CD4-positive, CD25-positive, alpha-beta regulatory T cell (primary cell): ENCODE measurements at places on chromosomes 1 and 21.

DNA sequence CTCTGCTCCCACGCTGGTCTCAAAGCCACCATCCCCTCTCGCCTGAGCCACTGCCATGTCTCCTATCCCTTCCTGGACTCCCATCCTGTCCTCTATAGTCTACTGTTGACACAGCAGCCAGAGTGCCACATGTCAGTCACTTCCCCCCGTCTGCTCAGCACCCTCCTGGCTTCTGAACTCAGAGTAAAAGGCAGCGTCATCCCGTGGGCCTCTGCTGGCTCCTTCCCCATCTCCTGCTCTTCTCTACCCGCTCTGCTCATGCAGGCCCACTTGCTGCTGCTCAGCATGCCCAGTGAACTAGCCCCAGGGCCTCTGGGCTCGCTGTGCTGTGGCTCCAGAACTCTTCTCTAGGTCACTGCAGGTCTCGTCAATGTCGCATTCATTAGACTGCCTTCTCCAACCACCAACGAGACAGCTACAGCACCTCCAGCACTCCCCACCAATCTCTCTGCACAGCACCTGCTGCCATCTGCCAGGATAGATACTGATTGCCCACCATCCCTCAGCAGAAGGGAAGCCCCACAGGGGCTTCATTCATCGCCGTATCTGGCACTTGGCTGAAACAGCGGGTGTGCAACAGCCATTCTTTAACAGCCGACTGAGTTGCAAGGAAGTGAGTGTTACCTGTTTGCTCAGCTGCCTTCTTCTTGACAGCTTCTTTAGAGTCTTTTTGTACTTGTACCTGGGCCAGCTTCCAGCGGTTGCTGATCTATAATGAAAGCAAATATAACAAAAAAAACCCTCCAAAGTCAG lies 11.8 kb upstream of the SRM start:
- no peak for DNase-seq

DNA sequence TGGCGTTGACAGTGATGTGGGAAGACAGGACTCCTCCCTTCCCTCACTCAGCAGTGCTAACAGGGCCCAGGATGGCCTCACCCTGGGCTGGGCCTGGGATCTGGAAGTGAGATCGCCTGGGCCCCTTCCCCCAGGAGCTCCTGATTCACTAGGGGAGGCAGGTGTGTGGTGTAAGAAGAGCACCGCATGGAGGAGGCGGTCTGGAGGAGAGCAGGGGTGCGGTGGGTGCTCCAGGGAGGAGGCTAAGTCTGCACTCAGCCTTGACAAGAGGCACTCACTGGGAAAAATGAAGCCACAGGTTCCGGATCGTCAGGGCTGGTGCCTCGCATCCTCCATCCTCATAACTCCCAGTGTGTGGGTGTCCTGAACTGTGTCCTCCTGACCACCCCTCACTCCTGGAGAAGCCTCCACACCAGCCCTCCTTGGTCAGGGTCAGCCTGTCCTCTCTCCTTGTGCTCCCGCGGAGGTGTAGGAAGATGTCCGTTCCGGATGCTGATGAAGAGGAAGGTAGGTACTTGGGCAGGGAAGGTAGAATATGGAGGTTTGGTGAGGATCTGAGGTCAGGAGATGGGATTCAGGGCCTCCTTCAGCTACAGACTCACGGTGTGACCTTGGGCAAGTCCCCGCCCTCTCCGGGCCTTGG lies 142.1 kb upstream of the WNT4 start:
- DNase-seq, result no peak

GRCh38 chr21:21241391-21241790 lies 243.2 kb downstream of the NCAM2 start:
- no peak for DNase-seq

DNA sequence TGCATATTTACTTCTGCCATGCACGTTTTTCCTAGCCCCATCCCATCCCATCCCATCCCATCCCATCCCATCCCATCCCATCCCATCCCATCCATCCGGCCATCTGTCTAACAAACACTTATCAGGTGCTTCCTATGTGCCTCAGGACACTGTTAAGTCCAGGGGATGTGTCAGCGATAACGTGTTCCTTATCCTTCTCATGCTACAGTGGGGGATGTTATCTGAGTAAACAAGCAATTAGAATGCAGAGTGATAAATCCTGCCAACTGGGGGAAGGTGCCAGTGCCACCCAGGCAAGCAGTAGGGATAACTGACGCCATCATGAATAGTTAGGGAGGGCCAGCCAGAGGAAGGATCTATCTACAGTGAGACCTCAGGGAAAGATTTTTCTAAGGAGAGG lies 304.2 kb downstream of the CAMTA1 start:
- no peak for DNase-seq

DNA sequence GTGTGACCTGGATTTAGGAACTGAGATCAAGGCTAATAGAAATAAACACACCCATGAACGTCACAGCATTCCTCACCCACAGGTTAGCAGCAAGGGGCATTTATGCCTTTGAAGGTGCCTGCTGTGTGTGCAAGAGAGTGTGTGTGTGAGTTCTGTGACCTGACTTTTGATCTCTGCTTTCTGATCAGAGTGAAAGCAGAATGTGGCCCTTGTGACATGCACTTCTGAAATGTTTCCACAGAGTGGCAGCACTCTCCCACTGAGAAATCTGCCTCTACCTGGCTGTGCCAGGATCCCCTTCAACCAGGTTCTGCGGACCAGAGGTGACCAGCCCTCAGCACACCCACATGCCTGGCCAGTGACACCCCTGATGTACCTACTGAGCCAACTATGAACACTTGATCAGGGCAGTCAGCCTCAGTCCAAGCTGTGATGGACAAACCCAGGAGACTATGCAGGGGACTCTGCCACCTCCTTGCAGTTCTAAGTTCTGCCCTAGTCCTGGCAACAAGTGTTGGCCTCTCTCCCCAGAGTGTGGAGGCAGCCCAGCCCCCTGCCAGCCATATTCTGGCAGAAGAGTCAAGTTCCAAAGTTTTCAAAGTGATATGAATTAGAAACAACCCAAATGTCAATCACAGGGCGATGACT lies 41.0 kb downstream of the RXRG start:
- DNase-seq, result peak; percentile 39

GRCh38 chr21:14646893-14647292 lies 100.8 kb upstream of the SAMSN1 start:
- no peak for DNase-seq

DNA sequence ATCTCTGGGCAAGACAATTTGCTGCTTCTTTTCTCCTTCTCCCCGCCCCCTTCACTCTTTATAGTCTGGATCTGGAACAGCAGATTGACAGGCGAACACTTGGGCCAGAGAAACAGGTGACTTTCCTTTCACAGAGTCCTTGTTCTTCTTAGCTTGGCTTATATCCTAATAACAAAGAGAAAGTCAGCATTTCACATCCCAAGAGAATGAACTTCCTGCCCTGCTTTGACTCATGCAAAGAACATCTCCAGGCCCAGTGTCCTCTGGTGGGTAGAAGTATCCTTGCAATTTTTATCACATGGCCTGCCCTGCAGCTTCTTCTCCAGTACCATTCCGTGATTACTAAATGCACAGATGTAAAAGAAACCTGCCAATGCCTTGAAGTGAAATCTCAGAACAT lies 764.4 kb downstream of the ADGRL2 start:
- no peak for DNase-seq

- no peak for DNase-seq
These were observed 24.2 kb downstream of the ARHGEF10L start for GRCh38 chr1:17563494-17564281.

- peak; percentile 55 for DNase-seq
These were observed 44.3 kb upstream of the GTF2B start for GRCh38 chr1:88935522-88936222.

DNA sequence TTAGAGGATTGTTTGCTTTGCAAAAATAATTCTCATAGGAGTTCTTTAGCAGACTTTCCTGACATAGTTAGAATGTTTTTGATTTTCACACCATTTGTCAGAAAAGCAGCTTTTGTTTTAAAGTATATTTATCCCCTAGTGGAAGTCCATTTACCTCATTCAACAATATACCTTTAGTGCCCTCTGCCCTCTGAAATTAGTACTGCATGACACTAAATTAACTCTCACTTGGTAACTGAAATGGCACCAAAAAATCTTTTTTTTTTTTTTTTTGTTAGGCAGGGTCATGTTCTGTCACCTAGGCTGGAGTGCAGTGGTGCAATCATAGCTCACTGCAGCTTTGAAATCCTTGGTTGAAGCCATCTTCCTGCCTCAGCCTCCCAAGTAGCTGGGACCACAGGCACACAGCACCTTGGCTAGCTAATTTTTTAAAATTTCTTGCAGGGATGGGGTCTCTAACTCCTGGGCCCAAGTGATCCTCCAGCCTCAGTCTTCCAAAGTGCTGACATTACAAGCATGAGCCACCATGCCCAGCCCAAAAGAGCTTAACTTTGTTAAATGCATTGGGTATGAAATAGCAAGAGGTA lies 13.6 kb downstream of the LRRC42 start:
- DNase-seq, result peak; percentile 62

- no peak for DNase-seq
These were observed 40.8 kb upstream of the TP53BP2 start for GRCh38 chr1:223886516-223886921.

GRCh38 chr1:15736038-15736891 lies at the start of gene SLC25A34:
TSS of gene SLC25A34 (plus strand) at chr1:15736258. CDS start at chr1:15736486, 228 bp downstream.
- no peak for DNase-seq

DNA sequence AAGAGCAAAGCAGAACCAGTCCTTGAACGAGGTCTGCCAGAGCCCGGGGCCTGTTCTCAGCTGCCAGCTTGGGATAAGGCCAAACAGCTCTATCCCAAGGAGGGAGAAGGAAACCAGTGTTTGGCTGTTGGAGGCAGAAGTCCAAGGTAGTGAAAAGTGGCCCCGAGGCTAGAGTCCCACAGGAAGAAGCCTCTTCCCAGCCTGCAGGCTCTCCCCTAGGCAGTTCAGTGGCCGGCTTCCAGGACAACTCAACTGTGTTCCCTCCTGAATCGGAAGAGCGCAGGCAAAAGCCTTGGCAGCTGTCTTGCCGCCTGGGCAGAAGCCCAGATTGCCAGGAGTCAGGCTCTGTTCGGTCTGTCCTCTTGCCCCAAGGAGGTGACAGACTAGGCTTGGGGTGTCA lies 19.3 kb downstream of the QSOX1 start:
- DNase-seq, result no peak

DNA sequence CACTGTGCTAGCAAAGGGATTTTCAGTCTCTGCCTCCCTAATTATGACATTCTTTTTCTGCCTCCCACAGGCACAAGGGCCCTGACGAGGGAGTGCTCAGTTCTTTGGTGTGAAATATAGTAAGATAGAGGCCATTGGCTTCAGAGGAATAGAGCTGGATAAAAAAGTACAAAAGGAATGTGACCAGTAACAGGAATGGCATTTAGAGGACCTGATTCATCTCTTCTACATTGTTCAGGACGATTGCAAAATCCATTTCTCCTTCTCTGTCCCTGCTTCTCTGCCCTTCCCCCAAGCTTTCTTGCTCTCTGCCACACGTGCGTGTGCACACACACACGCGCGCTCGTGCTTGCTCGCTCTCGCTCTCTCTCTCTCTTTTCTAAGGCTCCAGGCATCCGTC lies 668.2 kb downstream of the KIF26B start:
- no peak for DNase-seq

- peak; percentile 51 for DNase-seq
These were observed 611 bp upstream of the PIK3C2B start for GRCh38 chr1:204495078-204495753.

GRCh38 chr1:38243106-38243505 lies 196.5 kb upstream of the POU3F1 start:
- DNase-seq, result no peak

- DNase-seq, result no peak
These were observed 221.8 kb downstream of the NTNG1 start for GRCh38 chr1:107362468-107363140.

DNA sequence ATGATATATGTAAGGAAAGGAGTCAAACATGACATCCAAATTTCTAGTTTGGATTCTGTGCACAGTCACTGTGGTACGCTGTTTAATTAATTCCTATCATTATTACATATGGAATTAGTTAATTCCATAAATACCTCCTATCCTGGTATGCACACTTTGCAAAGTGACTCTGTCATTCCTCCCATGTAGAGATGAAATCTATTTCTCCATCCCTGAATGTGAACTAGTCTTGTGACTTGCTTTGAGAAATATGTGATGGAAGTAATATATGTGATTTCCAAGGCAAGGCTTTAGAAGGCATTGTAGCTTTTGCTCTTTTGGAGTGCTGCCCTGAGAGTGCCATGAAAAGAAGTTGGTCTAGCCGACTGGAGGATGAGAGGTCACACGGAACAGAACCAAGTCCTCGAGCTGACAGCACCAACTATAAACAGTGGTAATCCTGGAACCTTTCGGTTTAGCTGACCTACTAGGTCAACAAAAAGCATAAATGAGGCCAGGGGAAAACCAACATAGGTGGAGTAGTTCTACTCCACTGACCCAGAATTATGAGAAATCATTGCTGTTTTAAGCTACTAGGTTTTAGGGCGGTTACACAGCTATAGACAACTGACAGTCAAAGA lies 1.5 kb downstream of the SELENOF start:
- DNase-seq, result no peak

GRCh38 chr1:199163267-199163666 lies 524.4 kb downstream of the PTPRC start:
- DNase-seq, result no peak

DNA sequence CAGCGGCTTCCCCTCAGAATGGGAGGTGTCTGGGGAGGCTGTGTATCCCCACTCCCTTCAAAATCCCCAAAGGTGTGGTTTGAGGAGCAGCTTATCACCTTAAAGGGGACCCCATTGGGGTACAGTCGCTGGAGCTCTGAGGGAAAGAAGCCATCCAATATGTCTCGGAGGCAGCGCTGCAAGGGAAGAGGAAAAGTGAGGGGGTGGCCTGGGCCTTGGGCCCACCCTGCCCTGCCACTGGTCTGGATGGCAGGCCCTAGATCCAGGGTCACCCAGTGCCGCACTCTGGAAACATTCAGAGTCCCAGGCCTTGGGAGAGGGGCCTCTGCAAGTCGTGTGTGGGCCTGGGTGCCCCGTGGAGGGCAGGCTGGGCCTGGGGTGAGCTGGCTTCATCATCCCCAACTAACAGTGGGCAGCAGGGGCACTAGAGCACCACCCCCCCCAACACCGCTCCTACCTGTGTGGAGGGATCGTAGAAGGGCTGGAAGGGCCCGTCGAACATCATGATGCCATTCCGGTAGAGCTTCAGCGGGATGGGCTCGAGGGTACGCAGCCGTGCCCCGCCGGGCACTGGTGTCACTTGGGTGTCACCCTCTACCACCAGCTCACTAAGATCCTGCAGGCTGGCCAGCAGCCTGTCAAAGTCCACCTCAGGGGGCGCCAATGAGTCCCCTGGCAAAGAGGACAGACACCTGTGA lies 5.6 kb downstream of the SH3BGRL3 start:
- DNase-seq, result peak; percentile 73

- DNase-seq, result no peak
These were observed 124.1 kb downstream of the XCL2 start for GRCh38 chr1:168419736-168420135.

DNA sequence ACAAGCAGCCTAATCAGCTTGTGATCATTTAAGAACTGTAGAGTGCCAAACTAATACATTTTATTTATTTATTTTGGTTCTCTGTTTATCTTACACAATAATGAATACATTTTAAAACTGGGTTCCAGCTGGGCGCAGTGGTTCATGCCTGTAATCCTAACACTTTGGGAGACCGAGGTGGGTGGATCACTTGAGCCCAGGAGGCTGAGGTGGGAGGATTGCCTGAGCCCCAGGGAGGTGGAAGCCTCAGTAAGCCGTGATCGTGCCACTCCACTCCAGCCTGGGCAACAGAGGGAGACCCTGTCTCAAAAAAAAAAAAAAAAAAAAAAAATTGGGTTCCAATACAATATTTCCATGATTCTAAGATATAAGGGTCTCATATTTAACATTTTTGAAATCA lies 9.2 kb downstream of the FBXO28 start:
- DNase-seq, result no peak
